NCI-H1092 treated with DMSO at 0.1 percent for 48 hours (cell line): ENCODE measurements at places on chromosomes 7 and 10.
A peak's percentile ranks its signal among the peaks of the same experiment; 100 is the strongest.

DNA sequence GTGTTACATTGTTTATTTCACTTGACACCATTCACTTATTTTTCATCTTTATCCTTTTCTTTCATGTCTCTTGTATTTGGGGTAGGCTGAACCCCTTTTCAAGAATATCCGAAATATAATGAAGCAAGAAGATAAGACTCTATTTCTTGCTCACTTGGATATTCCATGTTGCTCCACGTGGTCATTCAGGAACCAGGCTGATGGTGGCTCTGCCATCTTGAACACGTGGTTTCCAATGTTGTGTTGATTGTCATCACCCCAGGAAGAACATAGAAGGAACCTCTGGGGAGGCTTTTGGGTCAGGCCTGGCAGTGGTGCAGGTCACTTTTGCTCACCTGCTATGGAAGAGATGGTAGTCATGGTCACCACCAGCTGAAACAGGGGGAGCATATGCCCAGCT, 9.3 kb upstream of the GALNTL5 start:
- DNase-seq, result no peak

DNA sequence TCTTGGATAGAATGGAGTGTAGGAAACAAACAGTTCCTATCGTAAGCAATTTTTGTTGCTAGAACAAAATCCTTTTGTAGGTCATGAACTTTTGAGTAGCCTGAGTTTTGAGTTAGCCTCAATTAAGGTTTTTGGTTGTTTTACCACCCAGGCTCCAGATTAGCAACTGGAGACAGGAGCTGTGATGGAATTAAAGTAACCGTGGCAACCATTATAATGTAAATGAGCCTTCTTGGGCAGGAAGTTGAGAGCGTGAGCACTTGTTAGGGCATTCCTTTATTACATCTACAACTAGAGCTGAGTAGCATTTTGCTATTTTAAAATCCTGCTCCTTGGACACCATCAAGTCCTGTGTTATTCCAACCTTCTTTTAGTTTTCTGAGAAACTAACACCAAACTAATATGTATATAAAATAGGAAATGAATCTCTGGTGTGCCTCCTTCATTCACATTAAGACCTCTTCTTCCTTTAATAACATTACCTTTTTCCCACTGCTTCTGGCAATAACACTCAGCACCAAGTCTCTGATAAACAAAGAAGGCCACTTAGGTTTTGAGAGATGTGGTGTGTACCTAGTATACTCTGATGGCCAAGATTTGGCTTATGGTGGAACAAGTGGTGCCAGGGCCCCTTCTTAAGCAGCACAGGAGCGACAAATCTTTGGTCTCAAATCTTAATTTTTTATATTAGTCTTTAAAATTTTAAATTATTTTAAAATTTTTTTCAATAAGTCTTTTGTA, 34.0 kb downstream of the AHCYL2 start:
- DNase-seq, result no peak

- no peak for DNase-seq
These were observed 12.2 kb downstream of the HNRNPA2B1 start for GRCh38 chr7:26188206-26188956.

GRCh38 chr7:27339478-27339877, 96.9 kb downstream of the EVX1 start:
- no peak for DNase-seq

GRCh38 chr10:132867801-132868644, 74.3 kb downstream of the CFAP46 start:
- no peak for DNase-seq

DNA sequence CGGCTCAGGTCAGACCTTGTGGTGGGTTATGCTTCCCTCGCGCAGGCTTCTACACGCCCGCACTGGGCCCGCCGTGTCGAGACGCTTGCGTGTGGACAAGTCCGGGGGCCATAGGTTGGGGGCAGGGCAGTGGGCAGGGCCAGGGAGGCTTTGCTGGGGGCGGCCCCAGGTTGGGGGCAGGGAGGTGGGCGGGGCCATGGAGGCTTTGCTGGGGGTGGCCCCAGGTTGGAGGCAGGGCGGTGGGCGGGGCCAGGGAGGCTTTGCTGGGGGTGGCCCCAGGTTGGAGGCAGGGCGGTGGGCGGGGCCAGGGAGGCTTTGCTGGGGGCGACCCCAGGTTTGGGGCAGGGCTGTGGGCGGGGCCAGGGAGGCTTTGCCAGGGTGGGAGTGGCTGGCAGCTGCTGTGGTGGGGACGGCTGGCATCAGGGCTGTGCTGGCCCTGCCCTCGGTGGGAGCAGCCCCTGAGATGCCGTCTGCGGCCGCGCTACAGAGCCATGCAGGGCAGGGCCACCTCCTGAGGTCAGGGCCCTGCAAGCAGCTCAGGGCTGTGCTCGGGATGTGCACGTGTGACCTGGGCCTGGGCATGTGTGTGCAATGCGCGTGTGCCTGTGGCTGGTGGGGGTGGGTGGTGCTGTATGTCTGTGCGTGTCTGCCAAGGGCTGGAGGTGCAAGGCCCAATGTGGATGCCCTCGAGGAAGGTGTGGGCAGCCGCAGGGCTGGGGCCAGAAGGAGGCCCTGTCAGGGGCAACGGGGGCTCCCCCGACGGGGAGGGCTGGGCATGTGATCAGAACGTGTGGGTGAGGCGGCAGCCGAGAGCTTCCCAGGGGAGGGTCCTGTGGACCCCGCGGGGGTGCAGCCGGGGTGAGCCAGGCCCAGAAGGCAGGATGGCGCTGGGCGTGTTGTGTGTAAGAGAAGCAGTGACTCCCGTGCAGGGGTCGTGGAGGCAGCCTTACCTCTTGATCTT, 72.5 kb upstream of the NKX6-2 start:
- no peak for DNase-seq

DNA sequence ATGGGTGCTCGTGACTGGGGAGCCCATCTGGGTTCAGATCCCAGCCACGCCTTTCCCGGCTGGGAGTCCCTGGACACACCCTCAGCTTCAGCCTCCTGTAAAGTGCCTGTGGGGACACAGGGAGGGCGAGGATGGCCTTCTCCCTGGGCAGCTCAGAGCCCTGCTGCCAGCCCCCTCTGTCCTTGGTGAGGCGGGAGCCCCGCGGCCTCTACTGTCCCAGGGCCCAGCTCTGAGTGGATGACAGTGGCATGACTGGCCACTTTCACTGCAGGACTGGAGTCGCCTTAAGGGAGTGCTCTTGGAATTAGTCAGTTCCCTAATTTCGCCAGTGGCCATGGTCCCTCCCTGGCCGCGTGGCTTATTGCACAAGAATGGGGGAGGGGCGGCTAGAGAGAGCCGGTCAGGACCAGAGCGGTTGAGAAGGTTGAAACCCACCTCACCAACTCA, 4.6 kb downstream of the BRI3 start:
- DNase-seq, result no peak

GRCh38 chr10:111204838-111205237, 128.0 kb downstream of the ADRA2A start:
- DNase-seq, result no peak

DNA sequence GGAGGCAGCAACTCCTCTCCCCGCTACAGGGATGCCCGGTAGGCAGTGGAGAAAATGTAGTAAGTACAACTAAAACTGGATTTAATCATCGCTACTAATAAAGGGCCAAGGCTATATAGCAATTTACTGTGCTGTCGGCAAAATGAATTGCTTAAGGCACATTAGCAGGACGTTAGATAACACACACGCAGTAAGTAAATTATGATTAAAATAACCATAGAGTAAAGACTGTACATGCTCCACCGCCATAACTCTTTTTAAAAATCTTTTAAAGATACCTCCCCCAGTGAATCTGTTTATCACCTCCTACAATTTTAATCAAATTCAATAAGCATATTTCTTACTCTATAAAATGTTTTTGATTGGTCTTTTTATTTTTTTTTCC, 371.4 kb upstream of the MGMT start:
- no peak for DNase-seq

GRCh38 chr7:151115121-151115835, 29.0 kb downstream of the AGAP3 start:
- DNase-seq, result no peak

DNA sequence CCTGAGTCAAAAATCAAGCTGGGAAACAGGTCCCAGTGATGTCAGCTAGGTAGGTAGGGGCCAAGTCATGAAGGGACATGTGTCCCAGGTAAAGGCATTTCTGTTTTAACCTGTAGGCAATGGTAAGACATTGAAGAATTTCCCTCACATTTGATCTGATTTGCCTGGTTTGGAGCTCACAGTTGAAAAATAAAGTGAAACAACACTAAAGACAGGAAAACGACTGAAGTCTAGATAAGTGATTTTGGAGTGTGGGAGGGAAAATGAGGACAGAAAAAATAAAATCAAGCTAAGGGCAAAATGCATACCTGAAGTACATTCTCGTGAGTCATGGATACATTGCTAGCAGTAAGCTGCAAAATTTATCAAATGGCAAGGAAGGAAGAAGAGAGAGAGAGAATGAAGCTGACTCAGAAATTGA, 169.9 kb downstream of the SKIDA1 start:
- no peak for DNase-seq

DNA sequence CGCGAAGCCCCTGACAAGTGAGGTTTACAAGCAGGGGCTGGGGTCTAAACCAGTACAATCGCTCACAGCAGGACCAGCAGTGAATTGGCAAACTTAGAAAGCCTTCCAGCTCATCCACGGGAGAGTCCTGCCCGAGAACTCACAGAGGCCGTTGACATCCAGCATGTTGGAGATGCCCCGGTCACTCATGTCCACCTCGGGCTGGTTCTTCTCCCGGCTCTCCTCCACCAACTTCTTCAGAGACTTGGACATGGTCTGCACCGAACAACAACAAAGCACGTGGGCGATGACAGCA, 447 bp downstream of the RSU1 start:
- no peak for DNase-seq

DNA sequence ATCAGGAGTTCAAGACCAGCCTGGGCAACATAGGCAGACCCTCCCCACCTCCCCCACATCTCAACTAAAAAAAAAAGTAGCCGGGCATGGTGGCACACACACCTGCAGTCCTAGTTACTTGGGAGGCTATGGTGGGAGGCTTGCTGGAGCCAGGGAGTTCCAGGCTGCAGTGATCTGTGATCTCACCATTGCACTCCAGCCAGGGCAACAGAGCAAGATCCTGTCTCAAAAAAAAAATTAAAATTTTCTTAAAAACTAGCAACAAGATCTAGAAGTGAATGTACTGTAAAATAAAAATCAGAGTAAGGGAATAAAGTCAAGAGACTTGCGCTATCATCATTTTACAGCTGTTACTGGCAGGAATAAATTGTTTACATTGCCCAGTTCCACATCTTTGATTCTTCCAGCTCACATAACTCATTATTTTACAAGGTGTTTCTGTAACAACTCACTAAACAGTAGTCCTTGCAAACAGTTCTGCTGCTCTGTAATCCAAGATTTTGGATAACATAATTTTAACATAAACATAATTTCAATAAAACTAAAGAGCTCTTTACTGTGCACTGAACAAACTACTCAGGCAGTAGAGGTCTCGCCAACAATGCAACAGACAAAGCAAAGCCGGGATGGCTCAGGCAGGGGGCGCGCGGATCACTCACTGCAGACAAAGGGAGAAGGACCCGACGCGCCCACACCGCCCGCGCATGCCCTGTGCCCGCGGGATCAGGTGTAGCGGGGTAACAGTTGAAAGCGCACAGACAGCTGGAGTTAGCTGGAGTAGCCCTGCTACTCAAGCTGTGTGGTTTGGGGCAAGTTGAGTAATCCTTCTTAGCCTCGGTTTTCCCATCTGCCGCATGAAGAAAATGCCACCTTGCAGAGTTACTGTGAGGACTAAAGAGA, 73.3 kb upstream of the NFE2L3 start:
- DNase-seq, result peak; percentile 94

- no peak for DNase-seq
These were observed 186.5 kb upstream of the GPR26 start for GRCh38 chr10:123479640-123480039.

- no peak for DNase-seq
These were observed 17.7 kb upstream of the C10orf67 start for GRCh38 chr10:23362069-23362830.

- no peak for DNase-seq
These were observed 237.5 kb downstream of the IPMK start for GRCh38 chr10:58030208-58030607.

GRCh38 chr7:70052691-70053090, 454.4 kb downstream of the AUTS2 start:
- DNase-seq, result no peak

GRCh38 chr7:142357953-142358520, 100.2 kb upstream of the PRSS58 start:
- peak; percentile 19 for DNase-seq

- no peak for DNase-seq
These were observed 930 bp upstream of the HOXA10 start for GRCh38 chr7:27174874-27175625.

DNA sequence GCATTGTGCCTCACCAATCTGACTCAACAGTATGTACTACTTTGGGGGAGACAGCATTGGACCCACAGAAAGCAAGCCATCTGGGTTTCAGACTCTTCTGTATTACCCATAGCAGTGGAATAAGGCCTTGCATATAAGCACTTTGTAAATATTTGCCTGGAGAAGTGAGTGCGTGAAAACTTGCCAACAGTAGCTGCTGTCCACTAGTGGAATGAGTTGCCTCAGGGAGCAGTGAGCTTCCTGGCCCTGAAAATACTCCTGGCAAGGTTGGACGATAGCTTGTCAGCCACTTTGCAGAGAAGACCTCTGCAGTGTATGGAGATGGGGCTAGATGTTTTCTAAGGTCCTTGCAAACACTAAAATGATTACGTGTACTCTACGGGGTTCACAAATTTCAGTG, 21.6 kb downstream of the GARS1 start:
- DNase-seq, result no peak

GRCh38 chr7:29922921-29923700, 66.5 kb downstream of the SCRN1 start:
- no peak for DNase-seq

DNA sequence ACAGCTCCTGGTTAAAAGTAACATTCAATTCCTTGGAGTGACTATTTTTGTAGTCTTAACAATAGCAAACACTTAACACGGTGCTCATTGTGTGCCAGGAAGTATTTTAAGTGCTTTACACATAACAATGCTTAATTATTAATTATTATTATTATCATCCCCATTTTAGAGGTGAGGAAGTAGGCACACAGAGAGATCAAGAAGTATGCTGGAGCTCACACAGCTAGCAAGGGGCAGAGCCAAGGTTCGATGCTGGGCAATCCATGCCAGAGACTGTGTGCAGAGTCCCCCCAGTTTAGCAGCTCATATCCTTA, 48.2 kb upstream of the SMNDC1 start:
- DNase-seq, result no peak

- DNase-seq, result no peak
These were observed 743 bp upstream of the NRF1 start for GRCh38 chr7:129610709-129611245.

GRCh38 chr10:105183536-105183935, 542.4 kb downstream of the SORCS3 start:
- DNase-seq, result no peak

DNA sequence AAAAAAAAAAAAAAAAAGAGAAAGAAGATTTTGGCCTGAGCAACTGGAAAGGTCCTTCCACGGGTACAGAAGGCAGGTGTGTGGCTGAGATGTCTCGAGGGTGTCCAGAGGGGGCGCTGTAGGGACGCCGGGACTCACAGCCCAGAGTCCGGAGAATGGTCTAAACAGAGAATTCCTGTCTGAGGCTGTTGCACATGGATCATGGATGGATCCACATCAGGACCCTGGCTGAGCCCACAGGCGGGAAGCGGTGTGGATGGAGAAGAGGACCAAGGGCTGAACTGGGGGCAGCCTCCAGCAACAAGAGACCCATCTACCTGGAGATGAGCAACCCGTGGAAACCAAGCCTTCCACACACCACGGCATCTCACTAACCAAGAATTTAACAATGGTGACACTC, 55.0 kb downstream of the PKD1L1 start:
- DNase-seq, result no peak
